ENCODE measurements at places on chromosomes 11 and 22.

DNA sequence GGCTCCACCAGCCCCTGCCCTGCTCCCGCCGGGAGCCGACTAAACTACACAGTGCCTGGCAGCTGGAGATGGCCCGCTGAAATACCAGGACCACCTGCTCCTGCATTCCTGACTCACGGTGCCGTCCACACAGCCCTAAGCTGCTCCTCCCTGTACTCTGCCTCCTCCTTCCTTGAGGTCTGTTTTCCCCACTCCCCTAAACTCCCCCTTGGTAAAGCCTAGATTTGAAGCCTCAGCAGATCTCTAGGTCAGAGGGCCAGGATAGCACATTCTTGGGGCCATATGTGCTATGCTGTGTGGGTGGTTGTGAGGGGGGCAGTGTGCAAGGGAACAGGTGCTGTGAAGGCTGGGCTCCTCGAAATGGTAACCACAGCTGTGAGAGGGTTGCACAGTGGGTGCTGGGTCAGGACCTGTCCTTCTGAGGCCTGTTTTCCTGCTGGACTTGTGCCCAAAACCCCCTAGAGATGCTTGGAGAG lies 9.7 kb downstream of the LRFN4 start:
- DNase-seq: no peak

- peak; percentile 57 for DNase-seq
Measured at GRCh38 chr11:112656772-112657428, 304.3 kb upstream of the NCAM1 start.

- no peak for DNase-seq
Measured at GRCh38 chr11:122900587-122901202, 18.1 kb downstream of the JHY start.

DNA sequence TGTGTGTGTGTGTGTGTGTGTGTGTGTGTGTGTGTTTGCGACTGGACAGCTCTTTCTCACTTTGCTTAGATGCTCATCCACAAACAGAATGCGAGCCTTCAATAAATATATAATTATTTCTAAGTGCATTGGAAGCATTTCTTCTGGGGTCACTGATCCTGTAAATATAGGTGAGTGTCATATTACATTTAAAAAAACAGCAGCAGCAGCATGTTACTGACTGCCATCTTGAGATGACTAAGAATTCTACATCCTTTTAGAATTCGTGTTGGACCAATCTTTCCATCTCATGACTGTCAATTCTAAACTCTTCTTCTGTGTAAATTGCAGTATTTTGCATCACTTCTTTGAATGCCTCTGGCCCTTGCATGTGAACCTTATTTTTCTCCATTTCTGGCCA lies 238.0 kb upstream of the DDI1 start:
- DNase-seq: no peak

DNA sequence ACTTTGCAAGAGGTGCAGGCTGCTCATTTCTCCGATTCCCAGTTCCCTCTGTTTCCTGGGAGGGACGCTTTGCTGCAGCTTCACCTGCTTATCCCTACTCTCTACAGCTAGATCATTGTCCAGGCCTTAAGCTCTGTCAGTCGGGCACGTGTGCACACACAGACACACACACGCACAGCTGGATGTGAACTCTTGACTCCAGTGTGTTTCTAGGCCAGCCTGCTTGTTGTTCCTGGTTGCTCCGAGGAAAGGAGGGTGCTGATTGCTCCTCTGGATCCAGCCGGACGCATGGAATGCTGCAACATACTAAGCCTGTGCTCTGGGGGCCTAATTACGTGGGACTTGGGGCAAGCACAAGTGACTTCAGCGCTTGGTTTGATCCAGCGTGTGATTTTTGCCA lies 19.7 kb downstream of the ZNRF3 start:
- DNase-seq: no peak

DNA sequence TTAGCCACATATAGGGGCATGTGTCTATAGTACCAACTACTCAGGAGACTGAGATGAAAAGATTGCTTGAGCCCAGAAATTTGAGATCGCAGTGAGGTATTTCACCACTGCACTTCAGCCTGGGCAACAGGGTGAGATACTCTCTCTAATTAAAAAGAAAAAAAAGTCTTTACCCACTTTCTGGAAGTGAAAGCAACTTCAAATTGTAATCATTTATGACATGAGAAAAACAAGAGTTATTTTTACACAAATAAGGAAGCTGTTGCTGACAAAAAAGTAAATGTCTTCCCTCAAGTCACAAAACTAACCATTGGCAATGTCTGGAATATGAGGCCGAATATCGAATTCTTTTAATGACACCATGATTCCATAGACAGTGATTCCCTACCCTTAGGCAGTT lies 71.4 kb downstream of the GLYATL1 start:
- DNase-seq: no peak

DNA sequence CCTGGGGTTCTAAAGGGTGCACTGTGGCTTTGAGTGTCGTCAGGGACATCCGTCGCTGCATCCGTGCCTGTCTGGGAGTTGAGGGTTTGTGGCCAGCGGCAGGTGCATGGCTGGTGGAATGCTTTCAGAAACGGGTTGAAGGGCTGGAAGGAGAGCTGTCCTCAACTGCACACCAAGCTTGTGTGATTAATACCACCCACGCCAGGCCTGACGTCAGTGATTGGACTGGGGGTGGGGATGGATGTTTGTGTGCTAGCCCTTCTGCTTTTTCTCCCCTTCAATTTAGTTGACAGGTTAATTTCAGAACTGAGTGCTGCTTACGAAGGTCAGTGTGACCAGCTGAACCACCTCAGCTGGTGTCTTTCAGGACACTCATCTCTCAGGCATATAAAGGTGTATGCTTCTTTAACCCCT lies 3.2 kb upstream of the GAB2 start:
- DNase-seq: peak; percentile 29

GRCh38 chr11:117444711-117445658 lies 117.3 kb downstream of the CEP164 start:
- no peak for DNase-seq

DNA sequence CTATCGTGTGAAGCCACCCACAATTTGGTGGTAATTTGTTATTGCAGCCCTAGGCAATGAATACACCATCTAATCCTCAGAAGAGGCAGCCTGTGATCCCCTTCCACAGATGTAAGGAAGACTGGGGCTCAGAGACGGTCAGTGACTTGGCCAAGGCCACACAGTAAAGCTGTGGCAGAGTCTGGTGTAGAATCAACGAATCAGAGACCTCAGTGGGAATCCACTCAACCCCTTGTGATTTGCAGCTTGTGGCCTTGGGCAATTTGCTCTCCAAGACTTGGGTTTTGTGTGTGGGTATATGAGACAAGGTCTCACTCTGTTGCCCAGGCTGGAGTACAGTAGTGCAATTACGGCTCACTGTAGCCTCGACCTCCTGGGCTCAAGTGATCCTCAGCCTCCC lies 1.9 kb downstream of the LGALS2 start:
- DNase-seq: no peak

- no peak for DNase-seq
Measured at GRCh38 chr11:21892736-21893564, 299.9 kb upstream of the ANO5 start.

GRCh38 chr22:17810570-17811116 lies 36.4 kb upstream of the BID start:
- no peak for DNase-seq

Data from HS-27A (cell line).